Stimulated activated CD8-positive, alpha-beta memory T cell treated with anti-CD3 and anti-CD28 coated beads, Interleukin-7, amount 100 ng/mL, for 1 hour (primary cell): ENCODE measurements at places on chromosomes 3 and 15.

DNA sequence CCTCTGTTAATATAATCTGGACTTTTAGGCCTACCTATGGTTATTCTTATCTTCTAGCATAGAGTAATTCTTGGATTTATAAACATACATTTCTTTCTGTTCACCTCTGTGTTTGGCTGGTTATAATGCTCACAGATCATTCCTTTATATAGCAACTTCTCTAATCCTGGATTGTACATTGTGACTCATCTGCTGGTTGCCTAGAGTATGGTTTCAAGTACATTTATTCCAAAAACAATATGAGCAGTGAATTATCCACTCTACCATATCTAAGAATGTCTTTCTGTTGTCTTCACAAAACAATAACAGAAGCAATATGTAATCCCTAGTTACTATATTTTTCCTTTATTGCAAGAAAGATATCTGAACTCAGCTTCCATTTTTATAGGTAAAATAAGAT is 35.3 kb downstream of the FSIP1 start:
- DNase-seq = no peak

DNA sequence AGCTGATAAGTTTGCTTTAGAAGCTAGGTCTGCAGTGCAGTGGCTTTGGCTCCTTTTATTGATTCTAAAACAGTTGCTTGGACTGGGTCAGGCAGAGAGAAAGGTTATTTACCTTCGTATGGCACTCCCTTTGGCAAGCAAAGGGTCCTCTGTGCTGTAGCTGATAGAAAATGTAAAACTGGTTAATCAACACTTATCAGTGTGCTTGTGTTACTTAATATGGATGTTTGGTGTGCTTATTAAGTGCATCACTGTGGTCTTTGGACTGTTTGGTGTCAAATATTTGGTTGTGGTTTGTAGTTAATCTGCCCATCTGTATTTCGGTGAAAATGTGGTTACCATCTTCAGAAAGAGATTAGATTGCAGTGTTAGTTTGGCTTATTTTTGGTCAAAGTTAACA is 16.0 kb downstream of the UBE2E2 start:
- no peak for DNase-seq

- DNase-seq = no peak
These were observed 57.6 kb upstream of the SLC6A11 start for GRCh38 chr3:10758304-10759037.

DNA sequence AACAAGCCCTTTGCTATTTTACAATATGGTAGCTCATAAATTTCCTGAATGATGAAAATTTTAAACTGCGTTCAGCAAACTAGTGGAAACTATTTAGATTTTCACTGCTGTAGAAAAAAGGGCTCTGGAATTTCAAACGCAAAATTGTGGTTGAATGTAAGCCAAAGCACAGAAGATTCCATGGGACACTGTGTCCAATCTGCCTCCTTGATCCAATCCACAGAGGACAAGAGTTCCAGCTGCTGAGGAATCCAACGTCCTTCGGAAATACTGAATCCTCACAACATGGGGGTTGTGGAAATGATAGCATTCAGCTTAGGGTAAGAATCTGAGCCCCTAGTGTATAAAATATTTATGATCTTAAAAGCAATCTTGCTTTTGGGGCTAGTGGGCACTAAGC is 161.0 kb downstream of the PLD1 start:
- no peak for DNase-seq

DNA sequence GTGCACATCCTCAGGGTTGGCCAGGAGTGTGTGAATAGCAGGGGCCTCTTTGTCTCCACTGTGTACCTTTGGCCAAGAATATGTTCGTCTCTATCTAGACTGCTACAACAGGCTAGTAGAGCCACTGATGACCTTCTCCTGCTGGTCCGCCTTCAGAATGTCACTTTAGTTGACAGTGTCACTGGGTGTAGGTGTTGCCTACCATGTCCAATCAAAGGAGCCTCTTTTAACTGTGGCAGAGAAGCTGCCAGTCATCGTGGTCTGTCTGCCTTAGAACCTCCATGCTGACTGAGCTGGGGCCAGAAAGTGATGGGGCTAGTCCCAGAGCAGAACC is 40.1 kb downstream of the OXSR1 start:
- DNase-seq = no peak

GRCh38 chr15:32802286-32802936 is 84.6 kb downstream of the GREM1 start:
- DNase-seq = no peak

GRCh38 chr3:133474251-133474801 is 74.5 kb downstream of the BFSP2 start:
- no peak for DNase-seq

- no peak for DNase-seq
These were observed 7.1 kb downstream of the P4HTM start for GRCh38 chr3:48997102-48997635.

DNA sequence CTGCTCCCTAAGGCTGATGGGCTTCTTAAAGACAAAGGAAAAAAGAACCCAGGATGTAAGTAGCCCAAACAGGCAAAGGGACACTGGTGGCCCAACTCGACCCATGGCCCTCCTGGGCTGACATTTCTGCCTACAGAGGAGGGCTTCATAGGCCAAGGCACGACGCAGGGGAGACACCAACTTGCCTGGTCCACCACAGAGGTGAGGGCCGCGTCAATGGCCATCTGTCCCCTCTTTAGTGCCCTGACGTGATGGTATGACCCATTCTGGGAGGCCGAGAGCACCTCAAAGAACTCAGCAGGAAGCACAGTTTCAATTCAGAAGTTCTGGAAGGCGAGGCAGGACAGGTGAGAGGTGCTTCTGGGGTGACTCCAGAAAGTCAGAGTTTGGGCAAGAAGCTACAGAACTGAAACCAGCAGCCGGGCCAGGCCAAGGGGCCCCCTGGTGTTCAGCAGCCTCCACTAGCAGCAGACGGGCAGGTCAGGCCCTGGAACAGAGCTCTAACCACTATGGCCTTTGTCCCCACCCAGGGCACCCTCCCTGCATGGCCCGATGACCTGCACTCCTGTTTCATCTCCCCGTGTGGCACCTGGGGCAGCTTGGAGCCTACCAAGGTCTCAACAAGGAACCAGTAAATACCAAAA is 45.1 kb downstream of the HMCES start:
- no peak for DNase-seq

DNA sequence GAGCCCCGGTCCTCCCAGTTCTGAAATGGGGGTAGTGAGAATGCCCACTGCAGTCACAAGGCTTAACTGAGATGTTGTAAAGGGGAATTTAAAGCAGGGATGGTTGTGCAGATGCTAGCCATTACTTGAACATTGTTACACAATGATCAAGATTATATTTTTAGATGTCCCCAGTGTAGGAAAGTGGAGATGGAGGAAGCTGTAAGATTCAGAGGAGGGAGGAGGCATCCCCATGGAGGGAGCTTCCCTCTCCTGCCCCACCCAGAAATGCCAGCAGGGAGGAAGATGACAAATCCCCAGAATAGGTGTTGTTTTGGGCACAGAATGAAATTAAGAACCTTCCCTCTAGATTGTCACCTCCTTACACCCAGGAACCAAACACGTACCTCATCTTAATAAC is 46.1 kb downstream of the EFCAB12 start:
- DNase-seq = no peak

- no peak for DNase-seq
These were observed 762.3 kb upstream of the ARPP21 start for GRCh38 chr3:34876997-34877396.

DNA sequence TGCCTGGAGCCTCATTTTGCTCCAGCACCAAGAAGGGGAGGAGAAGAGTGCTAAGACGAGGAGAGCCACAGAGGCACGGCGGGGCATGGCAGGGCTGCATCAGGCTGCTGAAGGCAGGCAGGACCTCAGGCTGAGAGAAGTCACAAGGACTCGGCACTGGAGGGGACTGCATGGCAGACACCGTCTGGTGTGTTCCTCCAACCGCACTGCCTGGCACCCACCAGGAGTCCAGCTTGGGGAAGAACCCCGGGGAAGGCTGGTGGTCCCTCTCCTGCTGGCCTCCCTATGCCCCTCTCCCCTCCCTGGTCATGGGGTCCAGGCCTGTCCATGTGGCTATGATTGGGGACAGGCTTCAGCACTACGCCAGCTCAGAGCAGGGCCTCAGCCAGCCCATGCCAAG is 153.2 kb upstream of the MEF2A start:
- no peak for DNase-seq

GRCh38 chr3:30286811-30287210 is 319.6 kb upstream of the TGFBR2 start:
- DNase-seq = no peak

DNA sequence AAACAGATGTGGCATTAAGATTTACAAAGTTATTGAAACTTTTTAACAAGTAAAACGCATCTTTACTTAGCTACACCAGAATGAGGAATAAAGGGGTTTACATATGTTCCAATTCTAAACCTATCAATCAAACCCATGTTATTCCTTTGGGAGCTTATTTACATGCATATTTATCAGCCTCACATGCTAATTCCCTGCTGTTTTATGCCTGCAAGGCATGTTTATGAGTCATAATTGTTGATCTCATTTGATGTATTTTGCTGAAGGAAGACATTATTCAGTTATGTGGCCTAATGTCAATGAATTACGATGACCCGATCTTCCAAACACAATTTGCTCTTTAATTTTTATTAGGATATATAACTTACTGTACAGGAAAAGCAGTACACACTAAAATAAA is 272.9 kb downstream of the TBC1D5 start:
- DNase-seq = no peak

DNA sequence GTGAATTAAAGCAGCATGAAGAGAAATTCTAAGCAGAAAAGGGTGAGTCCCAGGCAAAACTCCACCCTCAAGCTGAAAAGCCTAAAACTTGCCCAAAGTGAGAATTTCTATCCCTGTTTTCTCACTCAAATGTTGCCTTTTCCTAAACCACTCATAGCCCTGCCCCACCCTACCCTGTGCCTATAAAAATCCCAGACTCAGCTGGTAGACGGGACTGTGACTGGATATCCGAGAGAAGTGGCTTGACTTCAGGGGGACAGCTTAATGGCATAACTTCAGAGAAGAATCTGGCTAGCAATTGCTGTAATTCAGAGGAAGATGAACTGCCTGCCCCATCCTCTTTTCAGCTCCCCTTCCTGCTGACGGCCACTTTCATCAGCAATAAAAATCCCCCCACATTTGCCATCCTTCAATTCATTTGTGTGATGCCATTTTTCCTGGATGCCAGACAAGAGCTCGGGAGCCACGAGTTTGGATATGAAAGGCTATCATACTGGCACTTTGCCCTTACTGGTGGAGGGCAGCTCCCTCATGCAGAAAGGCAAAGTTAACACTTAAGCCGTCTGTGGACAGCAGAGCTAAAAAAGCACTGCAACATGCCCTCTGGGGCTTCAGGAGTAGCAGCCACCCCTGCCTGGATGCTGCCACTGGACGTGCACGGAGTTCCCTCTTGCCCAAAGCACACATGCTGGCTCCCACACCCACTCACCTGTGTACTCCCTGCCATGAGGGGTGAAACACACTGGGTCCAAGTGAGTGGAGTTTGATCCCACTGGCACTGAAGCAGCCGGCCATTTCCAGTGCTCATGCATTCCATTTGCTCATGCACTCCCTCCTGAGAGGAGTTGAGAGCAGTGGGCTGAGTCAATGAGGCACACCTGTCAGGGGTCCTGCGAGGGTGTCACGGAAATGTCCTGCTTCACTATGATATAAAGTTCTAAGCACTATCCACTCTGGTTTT is 670.6 kb downstream of the PLOD2 start:
- no peak for DNase-seq

GRCh38 chr3:146605106-146605505 is at the start of gene PLSCR5:
PLSCR5 (minus strand) TSS chr3:146605346; CDS start chr3:146605212, 134 bp downstream.
- DNase-seq = no peak

GRCh38 chr3:58979840-58980239 is 70.0 kb downstream of the CFAP20DC start:
- DNase-seq = no peak

DNA sequence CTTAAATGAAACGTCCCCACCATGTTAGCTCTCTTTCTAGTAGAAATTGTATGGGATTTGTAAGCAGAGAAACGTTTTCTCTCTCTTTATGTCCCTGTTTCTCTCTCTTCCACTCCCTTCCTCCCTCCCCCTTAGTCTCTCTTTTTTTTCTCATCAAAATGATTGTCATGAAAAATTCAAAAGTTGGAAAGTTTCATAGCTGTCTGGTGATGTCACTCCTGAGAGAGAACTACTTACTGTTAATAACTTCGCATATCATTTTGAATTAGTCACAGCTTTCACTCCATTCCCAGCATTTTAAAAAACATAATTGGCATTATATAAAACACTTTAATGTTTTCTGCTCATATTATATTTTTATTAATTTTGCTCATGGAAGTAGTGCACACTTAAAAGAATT is 331.1 kb downstream of the C3orf38 start:
- DNase-seq = no peak

GRCh38 chr3:178483704-178484103 is 52.5 kb upstream of the KCNMB2 start:
- no peak for DNase-seq

DNA sequence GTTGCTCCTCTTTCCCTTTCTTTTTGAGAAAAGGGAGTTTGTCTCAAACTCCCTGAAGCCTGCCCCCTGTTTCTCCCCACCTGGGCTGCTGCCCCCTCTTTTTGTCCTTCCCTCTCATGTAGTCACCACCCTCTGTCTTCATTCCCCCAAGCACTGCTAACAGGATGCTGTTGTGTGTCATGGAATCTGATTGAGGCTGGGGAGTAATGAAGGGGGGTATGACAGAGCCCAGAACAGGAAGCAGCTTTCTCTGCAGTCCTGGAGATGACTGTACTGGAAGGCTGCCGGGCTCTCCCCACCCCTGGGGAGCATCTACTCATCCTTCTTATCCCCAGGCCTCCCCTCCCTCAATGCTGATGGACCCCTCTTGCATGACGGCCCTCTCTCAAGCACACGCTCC is 181.6 kb downstream of the ABHD5 start:
- DNase-seq = no peak

DNA sequence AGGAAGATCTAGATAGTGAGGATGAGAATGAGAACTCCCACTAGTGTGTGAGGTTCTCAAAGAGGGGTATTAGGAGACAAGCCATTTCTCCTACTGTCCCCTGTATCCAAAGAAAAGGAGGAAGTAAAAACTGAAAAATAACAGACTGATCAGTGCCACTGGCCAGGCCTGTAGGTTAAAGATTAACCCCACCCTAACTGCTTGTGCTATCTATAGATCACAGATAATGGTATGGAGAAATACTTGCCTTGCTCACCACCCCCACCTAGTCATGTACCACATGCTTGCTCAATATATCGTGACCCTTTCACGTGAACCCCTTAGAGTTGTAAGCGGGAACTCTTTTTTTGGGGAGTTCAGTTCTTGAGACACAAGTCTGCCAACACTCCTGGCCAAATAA is 519.7 kb upstream of the FRG2C start:
- DNase-seq = no peak

DNA sequence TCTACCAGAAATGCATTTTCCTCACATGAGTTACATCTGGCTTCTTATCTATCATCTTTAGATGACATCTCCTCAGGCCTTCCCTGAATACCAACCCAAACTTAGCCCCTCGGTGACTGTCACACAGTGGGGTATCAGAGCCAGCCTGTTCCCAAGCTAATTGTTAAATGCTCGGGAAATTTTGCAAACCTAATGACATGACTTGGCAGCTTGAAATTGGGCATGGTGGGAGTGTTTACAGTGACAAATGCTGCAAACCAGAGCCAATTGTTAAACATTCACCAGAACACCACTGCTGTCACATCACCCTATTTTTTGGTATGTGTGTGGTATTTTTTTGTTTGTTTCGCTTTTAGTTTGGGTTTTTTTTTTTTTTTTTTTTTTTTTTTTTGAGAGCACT is 130.8 kb downstream of the HCN4 start:
- DNase-seq = no peak
